ENCODE measurements at places on chromosomes 4 and X.
A peak's percentile ranks its signal among the peaks of the same experiment; 100 is the strongest.

- peaks cover 2% of the 10 kb centered on the region for H3K27me3 ChIP-seq
- no peaks in the 10 kb centered on the region for H3K36me3 ChIP-seq
- H3K27ac ChIP-seq = no peak overlapping the region
- no peak for DNase-seq
- H3K4me3 ChIP-seq = no peak overlapping the region
Measured at GRCh38 chr4:143654571-143654970, 45.9 kb downstream of the FREM3 start.

DNA sequence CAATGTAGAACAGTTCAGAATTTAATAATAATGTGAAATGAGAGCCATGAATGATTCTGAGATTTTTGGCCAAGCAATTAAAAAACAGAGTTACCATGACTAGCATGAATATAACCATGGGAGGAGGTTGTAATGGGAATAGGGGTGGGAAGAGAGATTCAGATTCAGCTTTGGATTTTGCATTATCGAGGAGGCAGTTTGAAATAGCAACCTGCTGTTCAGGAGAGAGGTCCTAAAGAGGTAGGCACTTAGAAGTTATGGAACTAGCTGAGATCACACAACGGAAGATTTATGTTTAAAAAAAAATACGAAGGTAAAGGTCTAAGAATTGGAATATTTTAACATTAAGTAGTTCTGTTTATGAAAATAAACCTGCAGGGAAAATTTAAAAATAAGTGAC lies 124.4 kb upstream of the TECRL start:
- H3K27me3 ChIP-seq = no peaks in the 10 kb centered on the region
- peaks cover 6% of the 10 kb centered on the region for H3K36me3 ChIP-seq
- no peak overlapping the region for H3K27ac ChIP-seq
- no peak overlapping the region for H3K4me3 ChIP-seq

DNA sequence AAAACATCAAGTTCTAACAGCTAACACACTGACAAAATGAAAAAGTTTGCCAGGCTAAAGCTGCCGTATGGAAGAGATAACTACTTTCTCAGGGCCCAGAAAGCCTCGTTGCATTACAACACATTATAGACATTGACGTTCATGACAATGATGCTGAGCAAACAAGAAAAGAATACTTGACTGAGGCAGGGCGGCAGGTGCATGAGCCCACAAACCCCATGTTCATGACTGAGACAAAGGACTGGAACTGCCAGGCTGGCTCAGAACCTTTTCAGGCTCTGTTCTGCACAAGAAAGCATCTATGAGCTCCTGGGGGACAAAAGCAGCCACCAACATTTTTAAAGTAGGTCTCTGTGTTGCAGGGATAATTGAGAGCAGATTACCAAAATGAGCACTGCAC lies 13.6 kb downstream of the TLR6 start:
- H3K4me1 ChIP-seq = peaks cover 6% of the 10 kb centered on the region
- no peak overlapping the region for H3K4me3 ChIP-seq
- H3K27ac ChIP-seq = no peak overlapping the region
- no peaks in the 10 kb centered on the region for H3K27me3 ChIP-seq

GRCh38 chrX:773292-774025 lies 142.9 kb downstream of the SHOX start:
- H3K36me3 ChIP-seq = no peaks in the 10 kb centered on the region
- no peak overlapping the region for H3K4me3 ChIP-seq
- H3K27ac ChIP-seq = no peak overlapping the region
- no peaks in the 10 kb centered on the region for H3K27me3 ChIP-seq
- H3K4me1 ChIP-seq = no peaks in the 10 kb centered on the region

DNA sequence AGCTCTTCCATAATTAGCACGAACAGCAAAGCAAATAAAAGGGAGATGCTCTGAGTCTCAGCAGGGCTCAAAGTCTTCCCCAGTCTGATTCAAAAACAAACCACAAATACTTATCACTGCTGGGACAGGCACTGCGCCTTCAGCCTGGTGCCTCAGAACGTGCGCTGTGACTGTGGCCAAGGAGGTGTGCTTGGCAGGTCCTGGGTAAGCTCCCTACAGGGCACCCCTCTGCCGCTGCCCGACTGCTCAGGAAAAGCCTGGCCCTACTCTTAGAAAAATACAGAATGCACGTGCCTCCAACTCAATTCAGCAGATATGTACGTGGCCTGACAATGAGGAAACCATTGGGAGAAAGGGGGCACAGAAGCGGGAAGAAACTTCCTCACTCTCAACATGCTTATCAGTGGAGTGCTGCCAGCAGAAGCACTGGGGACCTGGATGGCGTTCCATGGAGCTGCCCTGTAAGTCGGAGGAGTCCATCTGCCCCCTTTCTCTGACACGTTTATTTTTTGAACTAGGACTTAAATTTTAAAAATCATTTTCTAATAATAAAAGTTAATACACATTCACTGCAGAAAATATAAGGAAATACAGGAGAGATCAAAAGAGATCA lies 86.8 kb downstream of the GATB start:
- peaks cover 19% of the 10 kb centered on the region for H3K36me3 ChIP-seq
- H3K4me3 ChIP-seq = no peak overlapping the region
- H3K27ac ChIP-seq = no peak overlapping the region
- H3K4me1 ChIP-seq = peaks cover 9% of the 10 kb centered on the region
- no peaks in the 10 kb centered on the region for H3K27me3 ChIP-seq
- no peak for DNase-seq

- H3K4me3 ChIP-seq = no peak overlapping the region
- peaks cover 8% of the 10 kb centered on the region for H3K4me1 ChIP-seq
- H3K36me3 ChIP-seq = no peaks in the 10 kb centered on the region
- no peak for DNase-seq
- no peaks in the 10 kb centered on the region for H3K27me3 ChIP-seq
- no peak overlapping the region for H3K27ac ChIP-seq
Measured at GRCh38 chr4:26713563-26714151, 129.8 kb downstream of the TBC1D19 start.

DNA sequence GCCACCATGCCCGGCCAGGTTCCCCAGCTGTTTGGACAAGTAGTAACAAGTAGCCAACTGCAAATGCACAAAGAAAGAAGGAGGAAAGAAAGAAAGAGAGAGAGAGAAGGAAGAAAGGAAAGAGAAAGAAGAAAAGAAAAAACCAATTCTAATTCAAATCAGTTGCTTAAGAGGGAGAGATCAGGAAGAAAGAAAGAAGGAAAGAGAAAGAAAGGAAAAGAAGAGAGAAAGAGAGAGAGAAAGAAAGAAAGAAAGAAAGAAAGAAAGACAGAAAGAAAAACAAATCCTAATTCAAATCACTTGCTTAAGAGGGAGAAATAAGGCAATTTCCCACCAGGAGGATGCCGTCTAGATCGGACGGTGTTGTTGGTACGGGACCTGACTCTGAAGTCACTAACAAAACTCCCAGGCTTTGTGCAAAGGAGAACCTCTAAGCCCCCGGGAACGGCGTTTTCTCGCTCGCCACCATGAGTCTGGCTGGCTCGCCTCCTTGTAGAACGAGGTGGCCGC lies 95.5 kb upstream of the PPP2R3B start:
- no peak for DNase-seq
- no peaks in the 10 kb centered on the region for H3K27me3 ChIP-seq
- no peaks in the 10 kb centered on the region for H3K36me3 ChIP-seq
- no peaks in the 10 kb centered on the region for H3K4me1 ChIP-seq
- H3K4me3 ChIP-seq = no peak overlapping the region
- H3K27ac ChIP-seq = no peak overlapping the region

DNA sequence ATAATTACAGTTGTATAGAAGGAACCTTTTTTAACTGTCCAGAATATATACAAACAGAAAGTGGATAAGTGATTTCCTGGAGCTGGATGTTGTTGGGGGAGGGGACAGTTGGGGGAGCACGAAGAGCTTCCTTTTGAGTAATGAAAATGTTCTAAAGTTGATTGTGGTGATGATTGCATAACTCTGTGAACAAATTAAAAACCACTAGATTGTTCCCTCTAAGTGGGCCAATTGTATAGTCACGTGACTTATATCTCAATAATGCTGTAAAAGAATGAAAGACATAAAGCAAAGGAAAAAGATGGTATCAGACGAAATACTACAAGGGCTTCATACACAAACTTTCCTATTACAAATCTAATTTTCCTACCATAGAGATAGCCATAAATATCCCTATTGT lies 2.7 kb downstream of the CT55 start:
- no peak overlapping the region for H3K4me3 ChIP-seq
- H3K27me3 ChIP-seq = peaks cover 19% of the 10 kb centered on the region
- H3K27ac ChIP-seq = no peak overlapping the region

DNA sequence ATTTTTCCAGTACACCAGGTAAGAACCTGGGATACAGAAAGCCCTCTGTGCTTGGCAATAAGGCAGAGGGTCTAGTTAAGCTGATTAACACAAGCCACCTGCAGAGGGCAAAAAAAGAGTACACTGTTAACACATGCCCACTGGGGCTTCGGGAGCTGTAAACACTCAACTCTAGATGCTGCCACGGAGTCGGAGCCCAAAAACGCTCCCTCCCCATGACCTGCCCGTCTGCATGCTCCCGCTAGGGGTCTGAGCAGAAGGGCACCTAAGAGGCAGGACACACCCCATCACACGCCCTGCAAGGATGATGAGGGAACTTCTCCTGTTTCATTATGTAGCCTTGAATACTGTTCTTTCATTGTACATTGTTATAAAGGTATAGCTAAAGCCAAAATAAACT lies 715.6 kb upstream of the AADAT start:
- H3K27me3 ChIP-seq = no peaks in the 10 kb centered on the region
- no peak for DNase-seq
- H3K27ac ChIP-seq = no peak overlapping the region
- H3K4me1 ChIP-seq = no peaks in the 10 kb centered on the region
- H3K36me3 ChIP-seq = no peaks in the 10 kb centered on the region

- no peaks in the 10 kb centered on the region for H3K27me3 ChIP-seq
- H3K27ac ChIP-seq = no peak overlapping the region
- H3K4me3 ChIP-seq = no peak overlapping the region
- H3K36me3 ChIP-seq = no peaks in the 10 kb centered on the region
- DNase-seq = no peak
- peaks cover 6% of the 10 kb centered on the region for H3K4me1 ChIP-seq
Measured at GRCh38 chr4:182019148-182019652, 224.0 kb upstream of the TENM3 start.

DNA sequence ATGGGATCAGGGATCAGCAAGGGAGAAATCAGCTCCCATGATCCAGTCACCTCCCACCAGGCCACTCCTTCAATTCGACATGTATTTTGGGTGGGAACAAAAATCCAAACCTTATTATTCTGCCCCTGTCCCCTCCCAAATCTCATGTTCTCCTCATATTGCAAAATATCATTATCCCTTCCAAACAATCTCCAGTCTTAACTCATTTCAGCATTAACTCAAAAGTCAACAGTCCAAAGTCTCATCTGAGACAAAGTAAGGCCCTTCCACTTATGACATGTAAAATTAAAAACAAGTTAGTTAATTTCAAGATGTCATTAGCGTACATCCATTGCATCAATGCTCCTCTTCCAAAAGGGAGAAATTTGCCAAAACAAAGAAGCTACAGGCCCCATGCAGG lies 22.0 kb downstream of the UGT2B4 start:
- H3K4me3 ChIP-seq = no peak overlapping the region
- no peaks in the 10 kb centered on the region for H3K27me3 ChIP-seq
- no peaks in the 10 kb centered on the region for H3K4me1 ChIP-seq
- H3K36me3 ChIP-seq = no peaks in the 10 kb centered on the region

- no peak overlapping the region for H3K27ac ChIP-seq
- H3K27me3 ChIP-seq = no peaks in the 10 kb centered on the region
- H3K36me3 ChIP-seq = no peaks in the 10 kb centered on the region
- H3K4me3 ChIP-seq = no peak overlapping the region
Measured at GRCh38 chr4:130043732-130044160, 947.8 kb downstream of the C4orf33 start.

DNA sequence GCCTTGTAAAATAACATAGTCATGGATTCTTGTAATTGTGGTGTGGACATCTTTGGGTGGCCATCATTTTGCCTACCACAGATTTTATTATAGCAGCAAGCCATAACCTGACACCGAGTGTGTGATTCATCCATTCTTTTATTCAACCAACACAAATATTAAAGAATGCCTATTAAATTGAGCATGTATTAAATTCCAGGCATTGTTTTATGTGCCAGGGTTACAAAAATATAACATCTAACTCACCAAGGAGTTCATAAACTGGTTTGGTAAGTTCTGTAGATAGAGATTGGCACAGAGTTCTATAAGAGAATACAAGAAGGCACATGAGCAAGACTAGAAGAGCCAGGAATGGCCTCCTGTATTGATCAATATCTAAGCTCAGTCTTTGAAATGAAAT lies 18.0 kb downstream of the NBDY start:
- no peak overlapping the region for H3K27ac ChIP-seq
- no peak for DNase-seq
- H3K27me3 ChIP-seq = peaks cover 52% of the 10 kb centered on the region
- H3K4me3 ChIP-seq = no peak overlapping the region
- H3K36me3 ChIP-seq = no peaks in the 10 kb centered on the region
- H3K4me1 ChIP-seq = peaks cover 11% of the 10 kb centered on the region

- no peaks in the 10 kb centered on the region for H3K36me3 ChIP-seq
- H3K4me1 ChIP-seq = no peaks in the 10 kb centered on the region
- no peak overlapping the region for H3K4me3 ChIP-seq
- H3K27me3 ChIP-seq = peaks cover 44% of the 10 kb centered on the region
Measured at GRCh38 chr4:1058198-1058996, 47.0 kb downstream of the FGFRL1 start.

DNA sequence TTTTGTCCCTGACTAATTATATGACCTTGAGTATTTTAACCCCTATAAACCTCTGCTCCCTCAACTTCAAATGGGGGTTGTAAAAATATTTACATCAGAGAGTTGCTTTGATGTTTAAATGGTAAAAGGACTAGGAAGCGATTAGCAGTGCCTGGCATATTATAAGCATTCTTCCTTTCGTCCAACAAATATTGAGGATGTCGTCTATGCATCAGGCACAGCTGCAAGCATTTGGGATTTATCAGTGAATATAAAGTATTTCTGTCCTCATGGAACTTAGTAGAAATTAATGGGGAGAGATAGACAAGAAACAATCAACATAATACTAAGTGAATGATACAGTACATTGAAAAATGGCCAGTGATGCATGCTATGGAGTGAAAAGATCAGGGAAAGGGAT lies 115.5 kb upstream of the EDNRA start:
- peaks cover 51% of the 10 kb centered on the region for H3K4me1 ChIP-seq
- no peaks in the 10 kb centered on the region for H3K36me3 ChIP-seq
- H3K27me3 ChIP-seq = no peaks in the 10 kb centered on the region
- peak overlapping the region; percentile 46 for H3K27ac ChIP-seq
- no peak overlapping the region for H3K4me3 ChIP-seq
- no peak for DNase-seq

Measured in MCF 10A (cell line).